ENCODE measurements at places on chromosomes 1 and 21. TPM values are rescaled to one million over a fixed set of nuclear protein-coding genes. Genes with fewer than 3 reads are reported as not detected.

- DNase-seq, result no peak
Measured at GRCh38 chr1:37098237-37098636, 63.9 kb upstream of the GRIK3 start.

DNA sequence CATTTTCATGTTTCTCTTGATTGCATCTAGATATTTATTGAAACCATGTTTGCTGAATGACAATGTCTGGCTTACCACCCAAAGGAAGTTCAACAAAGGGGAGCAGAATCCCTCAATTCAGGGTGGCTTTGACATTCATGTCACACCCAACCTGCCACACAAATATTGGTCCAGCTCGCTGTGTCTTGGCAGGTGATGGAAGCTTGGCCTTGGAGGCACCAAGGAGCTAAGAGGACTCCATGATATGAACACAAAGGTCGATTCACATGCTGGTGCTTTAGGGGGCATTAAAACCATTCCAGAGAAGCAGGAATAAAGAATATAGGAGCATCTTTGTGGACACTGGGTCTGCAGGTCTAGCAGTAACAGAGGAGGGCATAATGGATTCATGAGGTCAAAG is 114.8 kb downstream of the RUNX1 start:
- DNase-seq, result no peak

DNA sequence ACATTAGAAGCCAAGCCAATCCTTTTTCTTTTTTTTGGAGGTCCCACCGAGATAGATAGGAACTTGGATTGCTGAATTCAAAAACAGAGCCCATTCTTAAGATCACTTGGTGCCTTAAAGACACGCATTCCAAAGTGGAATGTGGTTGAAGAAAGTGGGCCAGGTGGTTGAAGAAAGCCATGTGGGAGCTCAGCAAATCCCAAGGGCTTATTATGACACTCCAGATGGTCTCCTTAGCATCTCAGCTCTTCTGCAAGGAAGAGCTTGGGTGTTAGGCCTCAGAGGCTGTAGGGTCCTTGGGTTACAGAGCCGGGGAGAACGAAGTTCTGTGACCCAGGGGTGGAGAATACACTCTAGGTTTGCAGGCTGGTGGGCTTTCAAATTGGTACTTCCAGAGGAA is 13.5 kb downstream of the TOR3A start:
- DNase-seq, result no peak

DNA sequence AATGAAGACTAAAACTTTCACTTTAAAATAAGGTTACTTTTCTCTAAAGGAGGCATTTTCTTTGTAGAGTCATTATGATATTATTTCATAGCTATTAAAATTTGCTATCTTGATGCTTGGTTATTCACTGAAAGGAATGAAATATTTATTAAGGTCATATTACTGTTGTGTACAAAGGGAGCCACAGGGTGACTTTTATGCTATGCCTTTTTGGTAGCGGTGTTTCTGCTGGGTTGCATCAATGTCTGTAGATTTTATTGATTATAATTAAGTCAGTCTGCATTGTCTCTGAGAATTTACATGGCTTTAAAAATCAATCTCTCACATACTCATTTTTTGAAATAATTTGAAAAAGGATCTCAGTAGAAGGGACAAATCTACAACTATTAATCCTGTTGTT is 84.9 kb downstream of the NFIA start:
- DNase-seq, result no peak

GRCh38 chr21:36859744-36860501 is 106.5 kb downstream of the HLCS start:
- peak; percentile 80 for DNase-seq

- peak; percentile 97 for DNase-seq
Measured at GRCh38 chr1:237012788-237013383, 8.6 kb upstream of the MT1HL1 start.

DNA sequence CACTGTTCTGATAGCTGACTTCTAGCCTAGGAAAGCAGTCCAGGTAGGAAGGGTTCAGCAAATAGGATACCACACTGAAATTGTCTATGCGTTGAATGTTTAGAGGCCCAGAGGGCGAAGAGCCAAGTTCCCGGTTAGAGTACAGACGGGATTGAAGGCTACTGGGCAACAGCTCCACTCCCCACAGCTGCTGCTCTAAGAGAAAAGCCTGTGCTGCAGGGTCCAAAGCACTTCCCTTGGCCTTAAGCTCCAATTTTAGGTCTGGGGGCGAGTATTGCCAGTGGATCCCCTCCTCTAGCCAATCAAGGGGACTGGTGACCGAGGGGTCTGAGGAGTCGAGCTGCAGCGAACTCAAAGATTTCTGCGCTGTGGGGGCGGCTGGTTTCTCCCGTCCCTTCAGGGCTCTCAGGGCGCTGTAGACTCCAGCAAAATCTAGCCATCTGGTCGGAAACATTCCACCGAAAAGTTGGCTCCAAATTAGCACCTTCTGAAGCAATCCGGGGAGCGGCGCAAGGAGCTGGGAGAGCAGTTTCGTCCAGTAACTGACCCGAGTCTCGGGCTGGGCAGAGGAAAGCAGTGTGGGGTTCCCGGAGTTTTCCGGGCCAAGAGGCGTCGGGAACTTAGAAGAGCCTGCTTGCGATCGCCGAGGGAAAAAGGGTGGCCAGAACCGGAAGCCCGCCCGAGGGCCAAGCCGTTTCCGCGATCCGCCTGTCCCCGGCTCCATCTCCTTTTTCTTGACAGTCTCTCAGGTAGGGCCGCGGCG is 748 bp downstream of the PPP1R15B start:
- DNase-seq, result no peak

DNA sequence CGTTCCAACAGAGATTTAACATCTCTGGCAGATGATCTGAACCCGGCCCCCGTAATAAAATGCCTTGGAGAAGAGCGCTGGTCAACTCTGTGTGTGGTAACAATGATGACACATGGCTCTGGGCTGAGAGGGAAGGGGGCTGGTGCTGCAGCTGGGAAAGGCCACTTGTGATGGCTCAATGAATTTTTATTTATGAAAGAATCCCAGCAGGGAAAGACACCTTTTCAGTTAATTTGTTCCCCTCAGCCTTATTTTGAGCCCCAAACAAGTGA is 59.4 kb downstream of the SYT6 start:
- no peak for DNase-seq

DNA sequence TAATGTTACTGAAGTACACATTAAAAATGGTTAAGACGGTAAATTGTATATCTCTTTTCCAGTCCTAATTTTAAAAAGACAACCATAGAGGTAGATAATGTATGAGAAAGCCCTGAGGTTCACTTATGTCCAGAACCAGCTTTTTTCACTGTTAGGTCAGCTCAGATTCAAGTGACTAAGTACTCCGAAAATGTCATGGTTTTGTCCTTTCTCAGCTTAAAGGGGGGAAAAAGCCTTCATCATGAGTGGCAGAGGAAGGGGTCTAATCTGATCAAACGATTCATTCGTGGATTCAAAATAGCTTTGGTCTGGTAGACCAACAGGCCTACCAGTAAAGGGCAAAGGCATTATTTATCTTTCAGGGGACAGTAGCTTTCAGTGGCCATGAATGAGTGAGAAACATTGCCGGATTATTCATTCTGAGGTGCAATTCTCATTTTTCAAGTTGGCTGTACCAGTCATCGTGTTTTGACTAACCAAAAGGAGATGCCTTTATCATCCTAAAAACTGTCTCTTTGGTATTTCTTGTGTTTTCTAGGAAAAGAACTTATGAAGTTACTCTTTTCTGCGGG is 208.4 kb downstream of the HHIPL2 start:
- DNase-seq, result no peak

DNA sequence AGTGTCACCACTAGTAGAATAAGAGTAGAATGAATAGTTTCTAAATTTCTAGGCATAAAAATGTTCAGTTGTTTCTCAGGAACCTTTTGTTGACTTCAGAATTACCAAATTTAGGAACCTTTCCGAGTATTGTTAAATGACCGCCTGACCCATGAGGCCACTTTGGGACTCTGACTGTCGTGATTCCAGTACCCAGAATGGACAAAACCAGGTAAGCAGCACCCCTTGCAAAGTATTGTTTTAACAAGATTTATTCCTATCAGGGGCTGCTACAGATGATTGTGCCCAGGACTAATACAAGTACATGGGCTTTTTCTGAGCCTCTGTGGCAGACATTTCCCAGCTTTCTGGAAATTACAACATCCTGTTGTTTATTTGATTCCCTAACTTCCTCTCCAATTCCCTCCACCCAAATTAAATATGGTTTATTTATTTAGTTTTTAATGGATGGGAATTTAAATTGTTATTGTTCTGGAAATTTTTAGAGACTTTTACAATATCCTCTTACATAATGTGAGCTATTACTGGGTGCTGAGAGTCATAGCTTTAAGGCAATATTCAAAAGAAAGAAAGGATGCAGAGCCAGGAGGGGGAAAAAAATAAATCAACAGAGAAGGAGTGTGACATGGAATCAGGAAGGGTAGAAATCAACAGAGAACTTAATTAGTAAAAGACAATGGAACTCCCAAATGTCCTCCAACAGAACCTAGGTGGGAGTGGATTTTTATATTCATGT is 37.4 kb upstream of the NTPCR start:
- DNase-seq, result no peak

GRCh38 chr1:11453742-11454491 is 25.0 kb upstream of the DISP3 start:
- DNase-seq, result no peak

GRCh38 chr21:43716376-43717165 is 2.4 kb upstream of the PDXK start:
- DNase-seq, result peak; percentile 82

DNA sequence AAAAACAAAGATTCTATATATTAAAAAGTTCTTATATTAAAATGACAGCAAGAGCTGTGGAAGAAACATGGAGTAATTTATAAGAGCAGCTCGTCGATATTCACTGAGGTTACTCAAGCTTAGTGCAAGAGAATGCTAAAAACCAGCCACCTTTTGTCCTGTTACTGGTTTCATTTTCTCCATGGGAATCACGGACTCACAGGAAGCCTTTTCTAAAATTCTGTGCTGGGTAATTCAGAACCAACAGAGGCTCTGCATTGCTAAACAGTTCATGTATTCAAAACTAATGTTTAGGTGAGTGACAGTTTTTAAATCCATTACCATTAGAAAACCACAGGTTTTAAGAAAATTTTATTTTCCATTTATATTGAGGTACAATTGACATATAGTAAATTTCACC is 147.8 kb upstream of the MAP1LC3C start:
- no peak for DNase-seq

The C1orf210 gene
- total RNA-seq, result not detected

The HTR6 gene
- total RNA-seq, result not detected

The DHRS3 gene
- 489 TPM for total RNA-seq

The CENPF gene
- total RNA-seq, result 71.0 TPM

The CHI3L1 gene
- not detected for total RNA-seq

The AKR7A3 gene
- total RNA-seq, result not detected

The BARHL2 gene
- not detected for total RNA-seq

The TCHH gene
- total RNA-seq, result not detected

Data from Caki2 (cell line).